ENCODE measurements at places on chromosomes 12 and 14.

- DNase-seq = peak; percentile 7
Observed at GRCh38 chr12:60494244-60494643, 898.4 kb downstream of the SLC16A7 start.

GRCh38 chr12:131511391-131511802 lies 199.5 kb upstream of the SFSWAP start:
- no peak for DNase-seq

- DNase-seq = no peak
Observed at GRCh38 chr14:24181371-24182077, 7.1 kb downstream of the IPO4 start.

DNA sequence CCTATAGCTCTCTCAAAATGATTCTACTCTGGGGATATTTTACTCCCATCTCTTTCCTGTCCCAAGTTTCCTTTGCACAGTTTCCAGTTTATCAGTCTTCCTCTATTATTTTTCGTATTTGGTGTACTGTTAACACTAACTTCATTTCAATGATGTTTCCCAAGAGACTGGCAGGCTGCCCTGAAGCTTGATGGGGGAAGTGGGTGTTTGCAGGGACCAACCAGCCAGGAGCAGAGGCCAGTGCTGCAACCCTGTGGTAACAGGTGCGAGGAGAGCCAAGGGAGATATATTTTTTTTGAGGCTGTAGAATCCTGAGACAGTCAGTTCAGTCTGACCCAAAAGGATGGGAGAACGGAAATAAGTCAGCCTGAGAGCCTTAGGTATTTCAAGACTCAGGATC lies 11.8 kb upstream of the CEBPE start:
- DNase-seq = no peak

- DNase-seq = no peak
Observed at GRCh38 chr14:39641224-39641623, 209.0 kb upstream of the FBXO33 start.

GRCh38 chr14:61567838-61568571 lies 127.3 kb upstream of the HIF1A start:
- DNase-seq = no peak

DNA sequence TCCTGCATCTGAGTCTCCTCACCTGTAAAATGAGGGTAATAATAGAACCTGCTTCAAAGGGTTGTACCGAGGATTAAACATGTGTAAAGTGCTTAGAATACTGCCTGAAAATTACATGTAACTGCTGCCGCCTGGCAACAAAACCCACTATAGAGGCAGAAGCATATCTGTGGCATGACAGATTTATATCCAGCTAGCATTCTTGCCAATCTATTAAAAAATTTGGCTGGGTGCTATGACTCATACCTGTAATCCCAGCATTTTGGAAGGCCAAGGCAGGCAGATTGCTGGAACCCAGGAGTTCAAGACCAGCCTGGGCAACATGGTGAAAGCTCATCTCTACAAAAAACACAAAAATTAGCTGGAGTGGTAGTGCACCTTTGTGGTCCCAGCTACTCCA lies 16.4 kb upstream of the KSR2 start:
- no peak for DNase-seq

DNA sequence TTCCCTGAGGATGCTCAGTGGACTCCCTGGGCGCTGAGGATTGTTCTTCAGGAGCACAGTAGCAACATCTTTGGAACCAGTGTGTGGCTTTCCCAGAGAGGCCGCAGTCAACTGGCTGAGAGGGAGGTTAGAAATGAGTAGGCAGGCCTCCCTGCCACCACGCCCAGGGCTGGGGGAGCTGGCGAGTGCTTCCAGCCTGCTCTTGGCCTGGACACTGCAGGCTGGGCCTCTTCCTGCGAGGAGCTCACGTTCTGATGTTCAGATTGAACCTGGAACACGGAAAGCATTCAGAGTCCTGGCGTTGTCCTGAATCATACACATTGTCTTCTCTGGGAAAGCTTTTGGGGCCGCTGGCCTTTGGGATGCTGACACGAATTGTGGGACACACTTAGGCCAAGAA lies 15.6 kb downstream of the TSPAN9 start:
- no peak for DNase-seq

DNA sequence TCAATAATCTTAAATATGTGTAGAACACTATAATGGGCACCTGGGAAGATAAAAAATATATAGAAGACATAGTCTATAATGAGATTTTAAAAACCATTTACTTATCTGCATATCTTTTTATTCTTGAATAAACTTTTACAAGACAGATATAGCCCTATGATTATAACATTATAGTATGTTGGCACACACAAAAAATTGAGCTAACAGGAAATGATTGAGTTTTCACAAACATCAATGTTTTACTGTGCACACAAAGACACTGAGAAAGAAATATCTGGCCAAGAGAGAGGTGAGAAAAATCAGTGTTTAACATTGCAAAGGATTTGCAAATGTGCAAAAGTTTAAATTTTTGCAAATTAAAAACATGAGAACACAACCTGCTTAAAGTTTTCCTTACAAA lies 124.3 kb downstream of the BBS10 start:
- DNase-seq = no peak

GRCh38 chr12:53413485-53414204 lies 10.0 kb upstream of the AMHR2 start:
- DNase-seq = peak; percentile 41

- DNase-seq = no peak
Observed at GRCh38 chr12:46101485-46101869, 111.1 kb upstream of the SCAF11 start.

DNA sequence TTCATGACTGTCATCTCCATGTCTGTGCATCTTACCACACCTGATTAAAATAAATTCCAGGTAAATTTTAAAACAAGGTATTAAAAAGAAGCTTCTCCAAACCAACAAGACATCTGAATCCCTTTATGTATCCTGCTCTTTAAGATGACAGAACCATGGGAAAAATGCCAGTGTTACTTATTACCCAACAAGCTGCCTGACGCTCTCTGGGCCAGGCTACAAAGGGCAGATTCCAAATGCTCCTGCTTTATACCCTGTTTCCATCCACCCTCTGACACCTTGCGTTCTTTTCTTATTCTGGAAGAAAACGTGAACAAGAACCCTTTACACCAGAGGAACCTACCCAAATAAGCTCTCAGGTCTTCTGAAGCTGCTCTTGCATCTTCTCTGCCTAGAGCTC lies 70.7 kb downstream of the SLC8A3 start:
- no peak for DNase-seq

DNA sequence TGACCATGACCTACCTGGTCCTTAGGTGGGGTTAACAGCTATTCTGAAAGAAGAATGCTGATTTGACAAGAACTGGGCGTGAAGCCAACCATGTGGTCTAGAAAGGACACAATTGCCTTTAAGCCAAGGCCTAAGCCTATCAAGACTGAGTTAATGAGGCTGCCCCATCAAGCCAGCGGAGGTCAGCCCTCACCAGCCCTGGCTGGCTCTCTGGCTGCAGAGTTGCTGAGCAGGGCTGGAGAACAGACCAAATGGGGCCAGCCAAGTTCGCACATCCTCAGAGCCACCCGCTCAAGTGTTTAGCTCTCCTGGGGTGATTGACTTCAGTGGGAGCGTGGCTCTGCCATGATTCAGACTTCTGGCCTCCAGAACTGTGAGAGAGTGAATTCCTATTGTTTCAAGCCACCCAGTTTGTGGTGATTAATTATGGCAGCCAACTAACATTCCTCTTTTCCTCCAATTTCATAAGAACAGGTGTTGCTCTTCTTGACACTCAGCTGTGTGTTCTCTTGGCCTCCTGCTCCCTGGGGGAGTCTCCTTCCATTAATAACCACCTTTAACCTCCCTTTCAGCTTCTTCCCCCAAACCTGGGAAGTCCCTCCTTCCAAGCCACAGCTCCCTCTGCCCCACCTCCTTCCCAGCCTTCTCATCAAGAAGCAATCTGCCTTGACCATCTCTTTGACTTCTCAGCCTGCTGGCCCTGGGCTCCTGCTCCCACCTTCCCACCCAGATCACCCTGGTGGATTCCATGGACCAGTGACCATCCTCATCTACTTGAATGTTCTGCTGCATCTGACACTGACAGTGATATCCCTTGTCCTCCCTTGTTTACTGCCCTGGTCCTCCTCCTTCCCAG lies 5.3 kb upstream of the SERPINA5 start:
- peak; percentile 51 for DNase-seq

- no peak for DNase-seq
Observed at GRCh38 chr12:13836099-13836498, 145.3 kb downstream of the GRIN2B start.

GRCh38 chr14:56666294-56666693 lies 86.7 kb downstream of the TMEM260 start:
- DNase-seq = no peak

Data from hepatic stellate cell (primary cell).